NCI-H1105 treated with DMSO at 0.1 percent for 48 hours (cell line): ENCODE measurements at places on chromosomes 6 and 20.

- no peak for DNase-seq
Measured at GRCh38 chr6:2714111-2714895, 36.4 kb downstream of the MYLK4 start.

- no peak for DNase-seq
Measured at GRCh38 chr6:111282515-111282914, 195.2 kb downstream of the SLC16A10 start.

DNA sequence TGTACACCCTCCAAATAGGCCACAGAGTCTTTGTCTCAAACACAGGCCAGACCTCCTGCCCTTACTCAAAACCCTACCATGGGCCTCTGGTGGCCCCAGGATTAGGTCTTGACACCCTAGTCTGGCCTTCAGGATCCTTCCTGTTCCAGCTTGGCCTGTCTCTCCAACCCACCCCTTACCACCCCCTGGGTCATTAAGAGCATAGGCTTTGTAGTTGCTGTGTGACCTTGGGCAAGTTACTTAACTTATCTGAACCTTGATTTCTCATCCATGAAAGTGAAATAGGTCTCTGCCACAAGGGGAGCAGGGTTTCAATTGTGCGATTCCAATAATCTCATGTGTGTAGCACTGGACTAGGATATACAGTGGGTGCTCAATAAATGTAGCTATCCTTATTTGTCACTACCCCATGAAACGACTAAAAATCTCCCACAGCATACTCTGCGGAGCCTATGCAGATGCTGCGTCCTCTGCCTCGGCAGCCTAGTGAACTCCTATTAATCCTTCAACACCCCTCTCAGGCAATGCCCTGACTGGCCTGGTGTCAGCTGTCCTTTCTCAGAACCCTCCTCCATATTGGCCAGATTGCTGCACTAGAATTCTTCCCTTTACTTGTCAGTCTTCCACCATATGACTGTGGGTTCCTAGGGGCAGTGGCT lies 39.7 kb upstream of the NOL4L start:
- no peak for DNase-seq

GRCh38 chr6:170186941-170187668 lies 103.8 kb downstream of the DLL1 start:
- DNase-seq, result no peak

- DNase-seq, result no peak
Measured at GRCh38 chr6:113425977-113426660, 431.0 kb upstream of the MARCKS start.

- DNase-seq, result no peak
Measured at GRCh38 chr6:99662616-99663015, 56.0 kb downstream of the PRDM13 start.

GRCh38 chr6:146582857-146583256 lies 15.9 kb upstream of the ADGB start:
- DNase-seq, result no peak

DNA sequence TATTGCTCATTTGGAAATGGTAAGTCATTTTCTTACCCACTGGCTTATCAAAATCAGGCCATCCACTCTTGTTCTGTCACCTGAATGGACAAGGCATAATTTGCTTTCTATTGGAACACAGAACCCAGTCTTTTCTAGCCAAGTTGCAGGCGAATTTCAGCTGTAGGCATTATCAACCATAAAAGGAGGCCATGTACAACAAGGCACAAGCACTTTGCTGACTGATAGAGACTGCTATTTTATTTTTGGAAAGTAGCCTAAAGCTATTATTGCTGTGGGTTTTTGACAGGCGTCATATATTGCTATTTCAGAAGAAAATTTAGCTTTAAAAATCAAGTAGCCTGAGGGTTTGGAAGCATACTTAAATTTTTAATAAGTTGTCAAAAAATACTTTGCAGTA lies 344.2 kb downstream of the HDGFL1 start:
- no peak for DNase-seq

DNA sequence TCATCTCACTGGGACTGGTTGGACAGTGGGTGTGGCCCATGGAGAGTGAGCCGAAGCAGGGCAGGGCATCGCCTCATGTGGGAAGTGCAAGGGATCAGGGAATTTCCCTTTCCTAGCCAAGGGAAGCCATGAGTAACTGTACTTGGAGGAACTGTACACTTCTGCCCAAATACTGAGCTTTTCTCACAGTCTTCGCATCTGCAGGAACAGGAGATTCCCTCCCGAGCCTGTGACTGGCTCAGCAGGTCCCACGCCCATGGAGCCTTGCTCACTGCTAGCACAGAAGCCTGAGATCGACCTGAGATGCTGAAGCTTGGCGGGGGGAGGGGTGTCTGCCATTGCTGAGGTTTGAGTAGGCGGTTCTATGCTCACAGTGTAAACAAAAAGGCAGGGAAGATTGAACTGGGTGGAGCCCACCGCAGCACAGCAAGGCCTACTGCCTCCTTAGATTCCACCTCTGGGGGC lies 10.4 kb upstream of the CALHM5 start:
- DNase-seq, result no peak

DNA sequence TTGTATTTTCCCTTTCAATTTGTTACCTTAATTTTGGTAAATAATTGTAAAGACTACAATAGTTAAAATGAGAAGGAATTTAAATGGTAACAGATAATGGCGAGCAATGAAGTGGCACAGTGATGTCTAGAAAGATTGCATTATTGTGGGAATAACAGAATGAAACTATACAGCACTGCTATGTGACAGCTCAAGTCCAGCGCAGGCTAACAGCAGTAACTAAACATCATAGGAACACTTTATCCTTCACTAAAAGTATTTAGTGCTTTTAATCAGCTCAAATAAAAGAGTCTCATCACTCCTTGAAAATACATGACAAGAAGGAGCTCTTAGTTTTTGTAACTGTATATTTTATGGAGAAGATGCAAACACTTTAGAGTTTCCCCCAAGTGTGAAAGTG lies 190.8 kb downstream of the TENT5A start:
- no peak for DNase-seq

DNA sequence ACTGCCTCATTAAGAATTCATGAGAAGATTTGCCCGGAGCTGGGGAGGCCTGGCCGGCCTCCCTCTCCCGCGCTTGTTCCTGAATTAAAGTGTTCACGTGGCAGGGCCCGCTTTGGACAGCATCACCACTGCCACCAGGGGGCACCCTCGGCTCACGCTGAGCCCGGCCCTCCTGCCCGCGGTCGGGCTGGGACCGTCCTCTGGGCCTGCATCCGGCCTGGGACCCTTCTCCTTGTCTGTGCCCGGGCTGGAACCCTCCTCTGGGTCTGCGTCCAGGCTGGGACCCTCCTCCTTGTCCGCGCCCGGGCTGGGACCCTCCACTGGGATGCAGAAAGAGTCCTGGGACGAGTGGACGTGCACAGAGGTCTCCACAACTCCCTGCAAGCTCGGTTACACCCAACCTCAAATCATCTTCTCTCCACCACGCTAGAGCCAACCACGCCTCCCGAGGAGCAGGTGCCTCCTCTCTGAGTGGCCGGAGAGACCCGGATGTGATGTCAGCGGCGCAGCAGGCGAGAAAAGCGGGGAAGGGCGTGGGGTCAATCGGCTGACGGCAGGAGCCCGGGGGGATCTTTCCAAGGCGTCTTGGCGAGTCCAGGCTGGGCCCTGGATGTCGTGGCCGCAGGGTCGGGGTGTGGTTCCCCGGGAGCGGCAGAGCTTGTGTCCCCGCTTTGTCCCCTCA lies 50.9 kb upstream of the DACT2 start:
- DNase-seq, result peak; percentile 67

GRCh38 chr6:32181915-32182529 lies 2.0 kb downstream of the AGER start:
- no peak for DNase-seq

GRCh38 chr6:108782179-108783041 lies 65.8 kb upstream of the ARMC2 start:
- peak; percentile 72 for DNase-seq
